ENCODE measurements at places on chromosomes 3 and 15. TPM values are rescaled to one million over a fixed set of nuclear protein-coding genes. Genes with fewer than 3 reads are reported as not detected.

ISG20 gene
- total RNA-seq = 34.9 TPM

SLC28A2 gene
- not detected for total RNA-seq

TAGLN3 gene
- 7.1 TPM for total RNA-seq

SLC24A5 gene
- total RNA-seq = not detected

GCHFR gene
- 46.1 TPM for total RNA-seq

PRRT3 gene
- total RNA-seq = 9.1 TPM

ATG3 gene
- 34.6 TPM for total RNA-seq

RASL12 gene
- not detected for total RNA-seq

PLSCR5 gene
- not detected for total RNA-seq

CP gene
- total RNA-seq = not detected

TMEM45A gene
- total RNA-seq = 2.4 TPM

NMNAT3 gene
- 2.9 TPM for total RNA-seq

OR5K4 gene
- not detected for total RNA-seq

GRAMD2A gene
- not detected for total RNA-seq

NAALADL2 gene
- total RNA-seq = not detected

GRCh38 chr3:99948467-99949089 lies 130.9 kb downstream of the CMSS1 start:
- ATAC-seq = no peak

DNA sequence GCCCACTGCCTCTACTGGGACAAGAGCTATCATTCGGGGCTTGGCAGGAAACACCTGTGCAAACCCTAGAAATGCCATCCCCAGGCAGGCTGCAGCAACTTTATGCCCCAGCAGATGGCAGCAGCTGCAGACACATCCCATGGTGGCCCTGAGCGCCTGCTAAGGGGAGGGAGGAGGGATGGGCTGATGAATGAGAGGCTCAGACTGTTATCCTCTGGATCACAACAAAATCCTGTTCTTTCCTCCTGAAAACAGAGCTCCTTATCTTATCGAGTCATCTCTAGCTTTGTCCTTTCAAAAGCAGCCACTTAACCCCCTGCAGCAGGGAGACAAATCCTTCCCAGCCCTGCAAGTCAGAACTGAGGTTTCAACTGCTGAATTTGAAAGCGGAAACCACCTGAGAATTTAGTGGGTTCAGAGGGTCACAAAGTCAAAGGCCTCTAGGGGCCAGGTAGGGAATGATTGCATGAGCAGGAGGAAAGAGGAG lies 90.6 kb upstream of the PROK2 start:
- peak; percentile 88 for ATAC-seq

GRCh38 chr3:152443212-152444023 lies 174.7 kb downstream of the MBNL1 start:
- peak; percentile 20 for ATAC-seq

- ATAC-seq = no peak
Observed at GRCh38 chr3:57335283-57335938, 42.9 kb upstream of the ASB14 start.

DNA sequence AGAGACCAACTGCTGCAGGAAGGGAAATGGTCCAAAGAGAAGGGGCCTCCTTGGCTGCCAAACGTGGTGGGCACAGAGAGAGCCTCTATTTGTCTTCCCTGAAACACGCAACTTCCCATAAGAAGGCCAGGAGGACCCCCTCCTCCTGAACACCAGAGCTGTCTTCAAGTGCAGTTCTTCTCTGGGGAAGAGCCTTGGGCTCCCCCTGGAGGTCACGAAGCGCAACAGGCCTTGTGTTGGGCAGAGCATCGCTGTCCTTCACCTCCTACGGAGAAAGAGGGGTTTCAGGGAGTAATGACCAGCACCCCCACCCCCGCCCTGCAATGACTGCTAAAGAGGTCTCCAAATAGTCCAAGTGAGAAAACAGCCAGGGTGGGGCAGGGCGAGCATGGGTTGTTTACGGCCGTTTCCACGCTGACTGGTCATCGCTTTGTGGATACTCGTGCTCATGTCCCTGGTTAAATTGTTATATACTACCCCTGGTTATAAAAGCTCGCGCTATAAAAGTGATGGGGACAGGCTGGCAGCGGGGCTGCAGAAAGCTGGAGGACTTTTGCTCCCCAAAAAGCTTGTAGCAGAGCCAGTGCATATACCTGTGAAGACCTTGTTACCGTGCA lies 397.5 kb upstream of the ATP10A start:
- ATAC-seq = no peak

- no peak for ATAC-seq
Observed at GRCh38 chr3:164452707-164453106, 625.6 kb downstream of the SI start.

DNA sequence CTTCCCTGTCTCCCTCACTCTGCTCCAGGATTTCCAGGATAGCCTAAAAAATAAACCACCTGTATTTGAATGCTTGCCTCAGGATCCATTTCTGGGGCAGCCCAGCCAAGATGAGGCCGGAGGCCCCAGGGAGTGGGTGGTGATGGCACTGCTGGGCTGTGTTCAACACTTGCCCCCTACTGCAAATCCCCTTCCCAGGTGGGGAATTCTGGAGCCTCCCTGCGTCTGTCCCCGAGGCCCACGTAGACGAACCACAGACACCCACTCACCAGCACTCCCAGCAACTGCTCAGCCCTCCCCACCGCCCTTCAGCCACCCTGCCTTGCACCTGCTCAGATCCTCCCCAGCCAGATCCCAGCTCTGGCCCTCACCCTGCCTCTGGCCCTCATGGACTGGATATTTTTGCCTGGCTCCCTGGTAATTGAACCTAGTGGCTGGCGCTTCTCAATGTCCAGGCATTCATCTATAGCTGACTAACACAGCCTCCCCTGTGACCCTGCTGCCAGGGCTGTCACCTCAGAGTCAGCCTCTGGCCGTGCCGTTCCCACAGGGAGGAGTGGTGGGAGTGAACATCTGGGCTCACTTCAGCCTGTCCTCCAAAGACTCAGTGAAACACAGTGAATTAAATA lies 17.1 kb upstream of the EPB42 start:
- no peak for ATAC-seq

GRCh38 chr3:124246949-124247348 lies 255.0 kb upstream of the ROPN1 start:
- ATAC-seq = no peak

DNA sequence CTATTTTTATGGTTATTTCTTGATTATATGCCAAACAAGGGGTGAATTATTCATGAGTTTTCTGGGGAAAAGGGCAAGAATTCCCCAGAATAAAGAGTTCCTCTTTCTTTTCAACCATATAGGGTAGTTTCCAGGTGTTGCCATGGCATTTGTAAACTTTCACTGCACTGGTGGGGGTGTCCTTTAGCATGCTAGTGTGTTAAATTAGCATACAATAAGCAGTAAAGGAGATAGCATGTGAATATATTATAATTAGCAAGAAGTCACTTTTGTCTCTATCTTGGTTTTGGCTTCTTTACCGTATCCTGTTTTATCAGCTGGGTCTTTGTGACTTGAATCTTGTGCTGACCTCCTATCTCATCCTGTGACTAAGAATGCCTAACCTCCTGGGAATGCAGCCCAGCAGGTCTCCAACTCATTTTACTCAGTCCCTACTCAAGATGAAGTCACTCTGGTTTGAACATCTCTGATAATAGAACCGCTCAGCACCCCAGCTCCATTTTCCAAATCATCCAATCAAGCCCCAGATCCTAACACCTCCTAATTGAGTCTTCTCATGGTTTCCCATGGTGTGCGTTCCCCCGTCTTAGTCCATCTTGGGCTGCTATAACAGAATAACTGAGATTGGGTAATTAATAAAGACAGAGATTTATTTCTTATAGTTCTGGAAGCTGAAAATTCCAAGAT lies 3.4 kb upstream of the SELENOT start:
- no peak for ATAC-seq

DNA sequence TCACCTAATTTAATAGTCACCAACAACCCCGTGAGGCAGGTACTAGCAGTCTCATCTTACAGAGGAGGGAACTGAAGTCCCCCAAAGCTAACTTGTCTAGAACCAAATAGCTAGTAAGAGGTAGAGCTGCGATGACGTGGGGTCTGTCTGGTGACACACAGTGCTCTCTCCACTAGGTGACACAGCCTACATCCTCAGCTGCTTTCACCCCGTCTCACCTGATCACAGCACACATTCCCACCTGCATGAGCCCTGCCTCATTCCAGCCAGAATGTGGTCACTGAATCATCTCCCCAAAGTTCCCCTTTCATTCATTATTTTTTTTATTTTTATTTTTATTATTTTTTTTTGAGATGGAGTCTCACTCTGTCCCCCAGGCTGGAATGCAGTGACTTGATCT lies 21.3 kb upstream of the MAGEF1 start:
- ATAC-seq = no peak

GRCh38 chr15:34783991-34784390 lies 11.4 kb downstream of the ACTC1 start:
- no peak for ATAC-seq

- peak; percentile 34 for ATAC-seq
Observed at GRCh38 chr3:111989061-111989678, 9.6 kb upstream of the TAGLN3 start.

Measured in activated T-helper 17 cell treated with anti-CD3 and anti-CD28 coated beads, Interleukin-2, amount 50 U/mL, for 72 hours (primary cell).